ENCODE measurements at places on chromosomes 4 and X.
A peak's percentile ranks its signal among the peaks of the same experiment; 100 is the strongest.

GRCh38 chr4:48370260-48371134, 29.2 kb downstream of the SLAIN2 start:
- DNase-seq: no peak

- DNase-seq: no peak
These were observed 17.3 kb downstream of the CLCN4 start for GRCh38 chrX:10174051-10174450.

DNA sequence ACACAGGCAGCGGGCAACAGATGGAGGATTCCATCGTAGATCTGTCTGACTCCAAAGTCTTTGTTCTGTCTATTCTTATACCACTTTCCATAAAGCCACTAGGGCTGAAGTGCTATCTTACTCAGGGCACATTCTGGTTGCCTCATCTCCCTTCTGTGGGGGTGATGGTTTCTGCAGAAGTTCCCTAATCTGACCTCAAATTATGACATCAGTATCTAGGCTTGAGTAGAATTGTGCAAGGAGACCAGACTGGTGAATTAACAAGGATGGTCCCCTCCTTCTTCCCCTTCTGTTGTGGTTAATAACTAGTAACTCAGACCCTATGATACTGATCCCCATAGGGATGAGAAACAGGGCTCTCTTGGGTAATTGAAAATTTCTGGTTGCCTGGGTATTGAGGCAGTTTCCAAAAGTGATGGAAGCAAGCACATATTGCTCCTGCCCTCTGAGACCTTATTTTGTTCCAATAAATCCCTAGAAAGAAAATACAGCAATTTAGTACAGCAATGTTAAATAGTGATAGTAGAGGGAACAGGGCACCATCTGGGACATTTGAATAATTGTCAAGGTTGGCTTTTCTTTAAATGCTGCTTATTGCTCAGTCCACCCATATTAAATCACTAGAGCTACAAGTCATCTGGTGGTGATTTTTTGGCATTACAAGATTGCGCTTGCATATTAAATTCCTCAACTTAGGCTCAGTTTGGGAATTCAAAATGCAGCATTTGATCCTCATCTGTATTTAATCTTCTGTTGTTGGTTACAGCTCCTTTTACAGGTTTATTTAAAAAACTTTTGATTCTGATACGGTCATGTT, 57.3 kb upstream of the AP1S2 start:
- peak; percentile 91 for DNase-seq

- peak; percentile 53 for DNase-seq
These were observed 446 bp upstream of the UBE2A start for GRCh38 chrX:119573840-119574393.

DNA sequence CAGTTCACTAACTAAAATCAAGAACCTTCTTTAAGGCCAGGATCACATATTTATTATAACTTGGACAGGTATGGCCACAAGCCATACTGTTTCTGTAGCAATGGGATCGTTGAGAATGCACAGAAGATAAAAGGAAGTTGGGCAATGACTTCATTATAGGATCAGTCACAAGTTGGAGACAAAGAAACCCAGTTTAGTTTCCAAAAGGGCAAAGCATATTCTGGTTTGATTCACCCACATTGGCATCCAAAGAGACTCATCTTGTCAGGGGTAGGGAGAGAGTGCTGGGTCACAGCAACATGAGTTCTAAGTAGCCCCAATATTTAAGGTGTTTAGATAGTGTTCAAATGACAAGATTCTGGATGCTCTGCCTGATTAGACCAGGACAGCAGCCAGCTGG, 317.1 kb upstream of the GALNT7 start:
- no peak for DNase-seq

DNA sequence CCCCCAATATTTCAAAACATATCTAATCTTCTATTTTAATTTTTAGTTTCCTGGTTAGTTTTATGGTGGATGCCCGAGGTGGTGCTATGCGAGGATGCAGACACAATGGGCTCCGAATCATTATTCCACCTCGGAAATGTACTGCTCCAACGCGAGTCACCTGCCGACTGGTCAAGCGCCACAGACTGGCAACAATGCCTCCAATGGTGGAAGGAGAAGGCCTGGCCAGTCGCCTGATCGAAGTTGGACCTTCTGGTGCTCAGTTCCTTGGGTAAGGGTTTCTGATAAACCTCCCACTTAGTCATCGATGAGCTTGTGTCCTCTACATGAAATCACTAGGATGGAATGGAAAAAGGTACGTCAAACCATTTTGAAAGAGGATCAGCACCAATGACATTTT, 280.7 kb downstream of the ANK2 start:
- no peak for DNase-seq

DNA sequence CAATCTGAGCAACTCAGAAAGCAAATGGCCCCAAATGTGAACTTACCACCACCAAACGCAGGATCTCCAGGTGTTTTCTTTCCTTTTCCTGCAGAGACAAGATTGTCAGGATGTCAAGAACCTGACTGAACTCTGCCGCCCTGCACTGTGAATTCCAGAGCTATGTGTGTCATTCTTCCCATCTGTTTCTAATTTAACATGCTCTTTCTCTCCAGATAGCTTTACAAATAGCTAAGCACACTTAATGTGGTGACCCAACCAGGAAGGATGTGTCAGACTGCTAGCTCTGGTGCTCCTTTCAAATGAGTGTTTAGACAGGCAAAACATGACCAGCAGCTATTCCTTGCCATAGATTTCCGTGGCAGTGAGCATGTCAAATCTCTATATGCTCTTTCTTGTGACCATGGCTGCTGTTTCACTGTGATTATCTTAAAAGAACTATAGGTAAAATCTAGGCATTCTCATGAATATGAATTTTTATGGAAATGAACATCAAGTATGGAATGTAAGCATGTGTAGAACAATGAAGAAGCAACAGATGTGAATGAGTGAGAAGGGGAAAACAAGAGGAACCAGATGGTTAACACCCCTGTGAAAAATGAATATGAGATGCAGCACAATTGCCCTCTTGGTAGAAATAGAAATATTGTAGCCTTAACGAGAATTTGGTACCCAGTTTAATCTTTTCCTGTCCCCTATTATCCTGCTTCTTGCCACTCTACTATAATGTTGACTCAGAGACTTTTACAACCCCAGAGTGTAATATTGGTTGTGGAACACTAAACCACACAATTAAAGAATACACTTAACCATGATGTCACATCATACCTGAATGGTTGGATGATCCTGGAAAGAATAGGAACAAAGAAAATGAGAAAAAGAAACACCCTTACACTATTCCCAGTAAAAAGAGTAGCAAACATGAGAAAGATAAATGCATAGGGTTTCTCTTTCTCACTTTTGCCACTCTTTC, 247.8 kb upstream of the DKK2 start:
- DNase-seq: no peak

DNA sequence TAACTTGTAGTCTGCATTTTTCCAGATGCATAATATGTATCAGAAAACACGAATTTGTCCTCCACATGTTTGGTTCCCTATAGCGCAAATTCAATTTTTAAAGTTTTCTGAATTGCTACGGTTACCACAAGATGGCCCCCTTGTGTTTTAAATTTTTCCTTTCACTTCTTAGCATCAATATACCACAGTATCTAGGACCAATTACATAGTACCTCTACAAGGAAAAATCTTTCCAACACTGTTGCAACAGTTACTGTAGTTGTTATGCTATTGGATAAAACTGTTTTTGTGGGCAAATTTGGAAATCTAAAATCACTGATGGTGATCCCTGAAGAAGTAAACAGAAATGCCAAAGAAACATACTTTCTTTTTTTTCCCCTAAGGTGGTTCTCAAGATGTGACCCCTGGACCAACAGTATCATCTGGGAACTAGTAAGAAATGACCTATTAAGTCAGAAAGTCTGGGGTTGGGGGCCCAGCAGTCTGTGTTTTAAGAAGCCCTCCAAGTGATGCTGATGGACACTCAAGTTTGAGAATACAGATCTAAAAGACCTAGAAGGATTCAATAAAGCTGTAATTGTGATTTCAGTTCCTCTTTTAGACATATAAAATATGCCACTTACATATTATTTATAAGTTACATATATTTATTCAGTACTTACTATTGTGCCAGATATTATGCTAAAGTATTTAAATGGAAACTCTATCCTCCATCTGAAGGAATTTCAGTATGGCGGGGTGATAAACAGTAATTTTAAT, 3.1 kb downstream of the ZGRF1 start:
- DNase-seq: peak; percentile 14

DNA sequence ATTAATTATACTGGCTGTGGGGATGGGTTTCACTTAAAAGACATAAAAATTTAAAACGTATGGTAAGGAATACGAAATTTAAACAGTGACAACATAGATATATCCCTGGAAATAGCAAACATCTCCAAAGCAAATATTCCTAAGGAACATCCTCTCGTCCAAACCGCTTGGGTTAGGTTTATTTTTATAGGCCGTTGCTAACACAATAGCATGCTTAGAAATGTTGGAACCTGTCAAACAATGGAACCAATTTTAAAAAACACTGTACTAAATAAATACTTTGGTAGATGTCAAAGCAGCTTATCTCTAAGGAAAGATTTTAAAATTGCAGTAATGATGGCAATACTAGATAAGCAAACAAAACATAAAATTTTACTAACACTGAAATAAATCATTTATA, 45.4 kb downstream of the SEC24D start:
- no peak for DNase-seq

DNA sequence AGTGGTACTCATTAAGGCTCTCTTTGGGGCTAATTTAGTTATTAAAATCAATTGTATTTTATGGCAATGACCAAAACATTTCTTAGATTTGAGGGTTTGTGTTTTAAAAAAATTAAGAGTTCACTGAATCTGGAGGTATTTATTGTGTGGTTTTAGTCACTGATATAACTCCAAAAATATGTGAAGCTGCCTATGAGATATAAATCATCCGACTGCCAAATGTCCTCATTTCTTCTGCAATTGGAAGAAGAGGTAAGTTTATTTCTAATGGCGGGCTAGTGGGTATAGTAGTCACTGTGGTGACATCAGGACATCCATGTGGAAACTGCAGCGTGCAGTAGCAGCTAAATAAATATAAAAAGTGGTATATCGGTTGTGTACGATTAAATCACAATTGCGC, 205.5 kb downstream of the MID1 start:
- DNase-seq: no peak

DNA sequence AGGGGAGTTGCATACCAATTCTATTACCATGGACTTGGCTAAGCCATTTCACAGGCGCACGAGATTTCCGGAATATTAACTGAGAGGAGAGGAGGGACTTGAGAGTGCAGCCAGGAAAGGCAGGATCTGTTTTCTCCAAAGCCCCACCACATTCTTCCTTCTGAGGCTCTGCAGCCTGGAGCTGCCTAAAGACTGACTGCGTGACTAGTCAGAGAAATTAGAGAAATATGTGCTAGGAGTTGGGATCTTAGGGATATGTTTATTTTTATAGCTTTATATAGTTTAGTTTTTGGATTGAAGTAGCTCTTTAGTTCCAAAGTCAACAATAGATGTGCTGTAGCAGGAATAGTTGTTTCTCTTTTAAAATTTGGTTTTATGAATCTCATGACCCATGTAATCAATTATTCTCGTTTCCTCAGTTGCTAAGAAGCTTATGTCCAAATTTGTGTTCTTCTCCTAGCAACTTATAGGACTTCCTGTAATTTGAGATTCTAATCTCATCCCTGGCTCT, 300.1 kb upstream of the DDX53 start:
- no peak for DNase-seq

DNA sequence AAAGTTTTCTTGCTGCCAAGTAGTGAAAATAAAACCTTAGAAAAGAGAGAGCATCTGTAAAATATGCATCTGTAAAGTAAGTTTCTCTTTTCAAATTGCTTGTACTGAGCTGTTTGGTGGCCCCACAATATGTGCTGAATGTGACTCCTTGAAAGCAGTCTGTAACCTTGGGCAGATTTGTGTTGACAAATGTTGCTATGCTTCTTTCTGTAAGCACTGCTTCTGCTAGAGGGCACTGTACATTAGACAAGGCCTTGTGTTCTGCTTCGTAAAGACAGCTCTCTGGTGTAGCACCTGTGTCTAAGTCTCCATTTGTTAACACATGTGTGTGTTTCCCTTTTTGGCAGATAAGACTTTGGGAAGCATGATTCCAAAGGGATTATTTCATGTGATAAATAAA, 56.6 kb upstream of the NRK start:
- no peak for DNase-seq

- DNase-seq: no peak
These were observed 43.6 kb downstream of the STARD8 start for GRCh38 chrX:68690936-68691501.

DNA sequence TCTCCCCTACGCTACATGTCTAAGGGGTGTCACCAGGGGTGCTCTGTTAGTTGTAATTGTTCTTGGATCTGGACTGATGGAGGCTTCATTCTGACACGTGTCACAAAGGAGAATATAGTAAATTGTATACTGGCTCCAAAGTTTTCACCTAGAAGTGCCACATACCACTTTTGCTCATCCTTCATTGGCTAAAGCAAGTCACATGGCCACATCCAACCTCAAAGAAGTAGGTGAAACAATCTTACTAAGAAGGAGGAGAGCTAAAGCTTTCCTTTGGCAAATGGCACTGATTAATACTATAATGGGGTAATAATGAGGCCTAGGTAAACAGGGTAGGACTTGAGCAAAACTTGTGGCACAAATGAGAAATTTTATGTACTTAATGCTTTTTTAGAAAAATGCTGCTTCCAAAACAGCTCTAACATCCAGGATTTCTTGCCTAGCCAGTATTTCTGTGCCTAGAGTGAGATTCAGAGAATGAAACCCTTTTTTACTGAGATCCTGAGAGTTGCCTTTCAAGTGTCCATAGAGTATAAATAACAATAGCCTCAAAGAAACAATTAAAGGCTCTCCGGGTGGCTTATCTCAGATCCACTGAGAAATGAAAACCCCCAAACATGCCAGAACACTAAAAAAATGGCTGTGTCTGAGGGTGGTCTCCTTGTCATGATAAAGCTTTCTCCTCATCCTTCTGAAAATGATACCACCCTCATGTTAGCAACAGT, 34.7 kb downstream of the NHS start:
- no peak for DNase-seq

- no peak for DNase-seq
These were observed 148.5 kb upstream of the PJA1 start for GRCh38 chrX:69313617-69314290.

- DNase-seq: no peak
These were observed 807.4 kb downstream of the FSTL5 start for GRCh38 chr4:161356351-161356750.

GRCh38 chr4:90996813-90997212, 869.6 kb downstream of the CCSER1 start:
- DNase-seq: no peak

DNA sequence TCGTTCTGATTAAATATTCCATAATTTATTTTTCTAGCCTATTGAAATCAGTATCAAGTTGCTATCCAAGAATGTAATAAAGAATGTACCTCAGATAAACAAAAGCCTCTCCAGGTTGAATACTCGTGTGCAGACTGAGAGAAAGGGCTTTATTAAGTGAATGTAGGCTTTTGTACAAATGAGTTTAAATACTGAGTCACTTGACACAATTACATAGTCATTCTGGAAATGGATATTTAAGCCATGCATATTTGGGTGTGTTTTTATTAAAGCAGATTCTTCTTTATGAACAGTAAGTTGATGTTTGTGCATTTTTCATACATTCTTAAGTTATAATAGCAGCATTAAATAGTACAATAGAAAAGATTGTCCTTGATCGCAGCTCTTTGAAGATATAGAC, 139.8 kb upstream of the GK2 start:
- no peak for DNase-seq

Measured in inflammatory macrophage treated with lipopolysaccharide for 1 hour (primary cell).